ENCODE measurements at places on chromosomes 1 and 21.

- DNase-seq = no peak
These were observed 889.7 kb downstream of the ADGRL2 start for GRCh38 chr1:82690411-82690810.

- DNase-seq = no peak
These were observed 11.5 kb upstream of the KCNK2 start for GRCh38 chr1:215071078-215071477.

DNA sequence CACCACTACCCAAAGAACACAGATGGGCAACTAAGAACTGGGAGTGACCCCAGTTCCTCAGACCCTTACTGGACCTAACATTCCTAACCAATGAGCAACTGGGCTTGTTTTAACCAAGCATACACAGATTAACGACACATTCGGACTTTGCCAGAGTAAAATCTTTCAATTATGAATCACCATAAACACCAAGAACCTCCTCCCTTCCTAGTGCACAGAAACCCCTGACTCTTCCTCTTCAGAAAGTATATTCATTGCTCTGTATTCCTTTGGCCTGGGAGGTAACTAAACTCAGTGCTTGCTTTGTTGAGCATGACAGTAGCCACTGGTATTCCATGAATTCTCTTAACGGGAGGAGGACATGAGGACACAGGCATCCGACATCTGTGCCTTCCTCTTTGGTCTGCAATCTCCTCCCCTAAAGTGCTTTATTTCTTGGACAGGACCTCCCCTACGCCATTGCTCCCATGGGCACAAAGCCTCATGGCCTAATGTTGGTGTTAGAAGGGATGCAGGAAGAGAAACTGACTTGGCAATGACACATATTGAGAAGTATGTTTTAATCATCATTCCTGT, 42.7 kb downstream of the SEC16B start:
- no peak for DNase-seq

GRCh38 chr1:1381294-1381693, 6.3 kb upstream of the AURKAIP1 start:
- DNase-seq = no peak

- no peak for DNase-seq
These were observed 3.8 kb downstream of the CDC42SE1 start for GRCh38 chr1:151055581-151055980.

GRCh38 chr1:101235696-101236515, 913 bp upstream of the S1PR1 start:
- peak; percentile 28 for DNase-seq

GRCh38 chr1:206067486-206068227, 14.7 kb downstream of the RHEX start:
- DNase-seq = no peak

DNA sequence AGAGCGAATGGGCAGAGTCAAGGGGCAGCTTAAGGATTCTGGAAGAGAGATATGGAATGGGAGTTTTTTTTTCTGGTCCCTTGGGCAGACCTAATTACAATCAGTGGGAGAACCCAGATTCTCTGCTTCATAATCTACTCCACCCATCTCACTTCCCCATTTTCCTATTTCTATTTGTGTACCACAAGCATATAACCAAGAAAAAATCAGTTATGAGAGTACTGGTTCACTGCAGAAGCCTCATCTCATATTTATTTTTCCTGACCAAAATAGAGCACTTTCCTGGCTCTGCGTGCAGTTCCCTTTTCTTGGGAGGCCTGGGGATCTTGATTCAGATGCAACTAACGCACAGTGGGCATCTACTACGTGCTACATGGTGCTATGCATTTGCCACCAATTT, 82.2 kb upstream of the SLFNL1 start:
- DNase-seq = no peak

DNA sequence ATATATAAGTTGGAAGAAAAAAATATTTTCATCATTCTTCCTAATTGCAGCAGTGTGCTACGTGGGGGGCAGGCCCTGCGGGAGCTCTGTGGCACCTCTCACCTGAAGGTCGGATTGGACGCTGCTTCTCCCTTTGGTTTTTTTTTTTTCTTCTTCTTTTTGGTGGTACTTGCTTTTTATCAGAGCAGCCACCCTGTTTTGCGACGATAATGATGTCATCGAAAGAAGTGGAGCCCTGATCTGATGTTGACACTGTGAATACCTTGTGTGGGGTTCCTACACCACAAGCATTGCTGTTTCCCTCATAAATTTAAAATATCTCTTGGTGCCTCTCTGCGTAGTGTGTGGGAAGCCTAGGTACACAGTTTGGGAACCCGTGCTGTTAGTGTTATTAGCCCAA, 5.5 kb downstream of the TRAPPC10 start:
- no peak for DNase-seq

GRCh38 chr1:103788377-103788776, 38.7 kb downstream of the AMY1C start:
- DNase-seq = no peak

GRCh38 chr1:227745568-227746265, 10.5 kb downstream of the SNAP47 start:
- no peak for DNase-seq

DNA sequence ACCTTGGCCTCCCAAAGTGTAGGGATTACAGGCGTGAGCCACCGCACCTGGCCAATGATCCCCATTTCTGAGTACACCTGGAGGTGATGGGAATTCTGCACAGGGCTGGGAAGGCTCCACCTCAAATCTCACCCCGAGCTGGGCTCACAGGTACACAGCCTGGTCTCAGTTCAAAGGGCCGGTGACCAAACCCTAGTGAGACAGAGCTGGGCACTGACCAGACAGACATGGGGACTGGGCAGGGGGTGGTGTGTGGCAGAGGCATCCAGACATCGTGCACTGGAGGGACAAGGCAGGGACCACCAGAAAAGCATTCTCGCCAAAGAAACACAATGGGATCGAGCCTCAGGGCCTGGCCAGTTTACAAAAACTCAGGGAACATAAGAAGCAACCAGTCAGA, 17.2 kb downstream of the LSS start:
- DNase-seq = no peak

DNA sequence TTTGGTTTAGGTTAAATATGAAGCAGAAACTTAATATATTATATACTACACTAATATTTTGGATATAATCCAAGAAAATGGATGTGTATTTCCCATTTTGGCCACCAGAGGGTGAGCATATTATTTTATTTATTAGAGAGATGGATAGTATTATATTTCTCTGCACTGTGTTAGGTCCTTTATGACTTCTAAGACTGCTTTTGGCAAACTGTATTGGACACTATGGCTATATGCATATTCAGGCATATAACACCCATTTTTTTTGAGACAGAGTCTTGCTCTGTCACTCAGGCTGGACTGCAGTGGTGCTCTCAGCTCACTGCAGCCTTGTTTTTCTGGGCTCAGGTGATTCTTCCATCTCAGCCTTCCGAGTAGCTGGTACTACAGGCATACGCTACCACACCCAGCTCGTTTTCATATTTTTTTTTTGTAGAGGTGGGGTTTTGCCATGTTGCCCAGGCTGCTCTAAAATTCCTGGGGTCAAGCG, 17.8 kb upstream of the PGM1 start:
- peak; percentile 13 for DNase-seq

DNA sequence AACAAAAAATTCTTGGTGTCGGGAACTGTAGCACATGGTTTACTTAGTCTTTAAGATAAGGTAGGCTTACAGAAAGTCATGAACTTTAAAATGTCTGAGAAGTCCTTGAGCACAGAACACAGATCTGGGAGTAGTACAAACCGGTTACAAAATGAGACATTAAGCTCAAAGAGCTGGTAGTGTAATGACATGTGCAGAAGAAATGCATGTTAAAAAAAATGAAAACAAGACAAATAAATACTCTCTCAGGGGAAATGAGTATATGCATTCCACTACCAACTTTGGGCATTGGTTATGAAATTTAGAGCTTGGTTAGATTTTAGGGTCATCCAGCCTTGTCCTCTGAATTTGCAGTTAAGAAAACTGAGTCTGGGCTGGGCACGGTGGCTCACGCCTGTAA, 91.5 kb upstream of the F3 start:
- no peak for DNase-seq

DNA sequence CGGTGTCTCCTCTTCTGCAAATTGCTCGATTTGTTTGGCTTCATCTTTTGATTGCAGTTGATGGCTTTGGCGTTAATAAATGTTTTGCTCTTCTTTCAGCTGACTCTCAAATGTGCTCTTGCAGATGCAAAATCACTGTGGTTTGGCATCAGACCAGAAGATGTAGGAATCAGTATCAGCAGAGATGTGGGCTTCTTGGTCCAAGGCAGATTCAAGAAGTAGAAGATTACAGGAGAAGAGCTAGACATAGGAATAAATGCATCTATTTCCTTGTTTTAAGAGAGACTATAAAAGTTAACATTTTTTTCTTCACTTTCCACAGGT, 59.8 kb upstream of the BACH1 start:
- peak; percentile 45 for DNase-seq

- no peak for DNase-seq
These were observed 76.2 kb downstream of the ZNF648 start for GRCh38 chr1:181985281-181985680.

- DNase-seq = peak; percentile 77
These were observed 449 bp upstream of the RCAN3 start for GRCh38 chr1:24502065-24502708.

- no peak for DNase-seq
These were observed 36.7 kb upstream of the WLS start for GRCh38 chr1:68268896-68269483.

- no peak for DNase-seq
These were observed 3.9 kb downstream of the JAK1 start for GRCh38 chr1:64962441-64962840.

DNA sequence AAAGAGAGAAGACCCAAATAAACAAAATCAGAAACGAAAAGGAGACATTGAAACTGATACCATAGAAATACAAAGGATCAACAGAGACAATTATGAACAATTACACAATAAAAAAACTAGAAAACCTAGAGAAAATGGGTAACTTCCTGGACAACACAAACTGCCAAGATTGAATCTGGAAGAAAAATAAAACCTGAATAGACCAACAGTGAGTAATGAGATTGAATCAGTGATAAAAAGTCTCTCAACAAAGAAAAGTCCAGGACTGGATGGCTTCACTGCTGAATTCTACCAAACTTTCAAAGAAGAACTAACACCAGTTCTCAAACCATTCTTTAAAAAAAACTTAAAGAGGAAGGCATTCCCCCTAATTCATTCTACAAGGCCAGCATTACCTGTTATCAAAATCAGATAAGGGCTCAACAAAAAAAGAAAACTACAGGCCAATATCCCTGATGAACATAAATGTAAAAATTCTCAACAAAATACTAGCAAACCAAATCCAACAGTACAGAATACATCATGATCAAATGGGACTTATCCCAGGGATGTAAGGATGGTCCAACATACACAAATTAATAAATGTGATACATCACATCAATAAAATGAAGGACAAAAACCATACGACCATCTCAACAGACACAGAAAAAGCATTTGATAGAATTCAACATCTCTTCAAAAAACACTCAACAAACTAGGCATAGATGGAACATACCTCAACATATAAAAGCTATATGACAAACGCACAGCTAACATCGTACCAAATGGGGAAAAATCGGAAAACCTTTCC, 119.9 kb downstream of the ACBD6 start:
- DNase-seq = no peak

DNA sequence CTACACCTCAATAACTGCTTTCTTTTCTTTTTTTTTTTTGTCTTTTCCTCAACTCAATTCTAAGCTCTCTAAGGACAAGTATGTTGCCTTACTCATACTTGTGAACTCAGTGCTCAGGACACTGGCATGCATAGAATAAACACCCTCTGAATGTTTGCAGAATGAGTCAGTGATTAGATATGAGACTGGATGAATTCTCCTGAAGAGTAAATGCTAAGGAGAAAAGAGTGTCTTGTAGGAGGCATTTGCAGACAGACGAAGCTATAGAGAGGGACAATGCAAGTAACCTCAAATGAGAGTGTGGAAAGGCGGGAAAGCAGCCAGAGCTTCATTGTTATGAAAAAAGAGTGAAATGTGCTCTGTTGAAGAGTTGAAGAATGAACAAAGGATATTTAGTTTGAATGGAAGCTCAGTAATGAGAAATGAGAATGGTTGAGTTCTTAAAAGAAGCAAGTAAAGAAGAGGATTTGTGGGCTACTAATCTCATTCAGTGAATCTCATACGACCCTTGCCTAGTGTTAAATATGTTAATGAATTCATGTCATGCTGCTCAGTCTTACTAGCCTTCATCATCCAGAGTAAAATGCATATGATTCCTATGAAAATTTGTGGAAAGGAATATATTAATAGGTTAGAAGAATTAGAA, 166.1 kb upstream of the DPYD start:
- DNase-seq = no peak

- DNase-seq = no peak
These were observed 25.2 kb downstream of the PRKAA2 start for GRCh38 chr1:56670350-56670749.

DNA sequence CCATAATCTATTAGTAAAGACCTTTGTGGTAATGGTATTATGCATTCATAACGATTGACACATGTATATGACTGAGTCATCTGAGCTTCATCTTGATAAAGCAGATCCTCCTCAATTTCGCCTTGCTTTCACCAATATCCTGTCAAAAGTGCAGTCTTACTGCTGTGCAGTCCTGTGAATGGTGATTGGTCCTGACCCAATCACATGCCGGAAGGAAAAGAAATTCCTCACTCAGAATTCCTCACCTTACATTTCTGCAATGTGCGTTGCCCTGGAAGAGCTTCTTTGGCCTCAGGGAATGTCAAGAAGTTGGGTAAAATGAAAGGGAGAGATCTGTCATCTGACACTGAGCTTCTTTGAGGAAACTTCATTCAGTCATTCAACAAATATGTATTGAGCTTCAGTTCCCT, 121.0 kb upstream of the TSPAN2 start:
- no peak for DNase-seq

- no peak for DNase-seq
These were observed 33.4 kb upstream of the OR2B11 start for GRCh38 chr1:247491328-247491727.

DNA sequence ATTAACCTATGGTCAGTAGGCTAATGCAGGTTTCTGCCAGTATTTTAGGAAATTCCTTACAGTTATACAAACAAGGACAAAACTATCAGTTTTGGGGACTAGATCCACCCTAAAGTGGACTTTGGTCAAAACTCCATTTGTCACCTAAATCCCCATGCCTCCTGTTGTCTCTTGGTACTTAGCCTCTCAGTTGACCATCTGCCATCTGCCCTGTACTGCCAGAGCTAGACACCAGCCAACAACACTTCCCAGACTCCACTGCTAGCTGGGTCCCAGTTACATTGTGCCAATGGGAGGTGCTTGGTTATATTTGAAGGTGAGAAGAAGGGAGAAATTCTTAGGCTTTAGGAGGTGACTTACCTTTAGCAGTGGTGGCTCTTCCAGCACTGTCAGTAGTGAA, 17.0 kb upstream of the BSDC1 start:
- DNase-seq = no peak

DNA sequence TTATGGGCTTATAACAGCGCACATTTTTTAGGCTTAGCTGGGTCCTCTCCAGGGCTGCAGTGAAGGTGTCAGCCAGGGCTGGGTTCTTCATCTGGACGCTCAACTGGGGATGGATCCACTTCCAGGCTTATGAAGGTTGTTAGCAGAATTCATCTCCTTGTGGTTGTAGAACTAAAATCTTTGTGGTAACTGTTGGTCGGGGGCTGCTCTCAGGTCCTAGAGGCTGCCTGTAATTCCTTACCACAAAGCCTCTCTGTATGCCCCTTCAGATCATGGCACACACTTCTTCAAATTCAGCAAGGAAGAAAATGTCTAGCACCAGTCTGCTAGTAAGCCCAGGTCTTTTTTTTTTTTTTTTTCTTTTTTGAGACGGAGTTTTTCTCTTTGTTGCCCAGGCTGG, 40.9 kb upstream of the EPS8L3 start:
- DNase-seq = no peak

- no peak for DNase-seq
These were observed 10.3 kb upstream of the VWA5B1 start for GRCh38 chr1:20280341-20280740.

GRCh38 chr1:218426343-218426657, 81.2 kb downstream of the TGFB2 start:
- no peak for DNase-seq
